ENCODE measurements at places on chromosomes 3 and 15. TPM values are rescaled to one million over a fixed set of nuclear protein-coding genes. Genes with fewer than 3 reads are reported as not detected.

SLC35A5 gene
- 33.5 TPM for total RNA-seq

ALPK3 gene
- 3.3 TPM for total RNA-seq

SERPINI2 gene
- 1.3 TPM for total RNA-seq

TGM4 gene
- not detected for total RNA-seq

SLC28A1 gene
- not detected for total RNA-seq

TGM5 gene
- 0.22 TPM for total RNA-seq

CSPG5 gene
- 0.17 TPM for total RNA-seq

B3GALNT1 gene
- 5.2 TPM for total RNA-seq

TRANK1 gene
- 15.8 TPM for total RNA-seq

LHFPL4 gene
- not detected for total RNA-seq

FBXO45 gene
- 7.3 TPM for total RNA-seq

MST1R gene
- 0.44 TPM for total RNA-seq

SLC24A5 gene
- not detected for total RNA-seq

OR5K2 gene
- total RNA-seq: not detected

C3orf20 gene
- total RNA-seq: not detected

GRK7 gene
- total RNA-seq: not detected

SCAMP5 gene
- 4.1 TPM for total RNA-seq

BSN gene
- total RNA-seq: 0.16 TPM

GOLGA8O gene
- 0.75 TPM for total RNA-seq

SKOR1 gene
- total RNA-seq: 0.17 TPM

TMEM158 gene
- 1.3 TPM for total RNA-seq

SCAANT1 gene
- not detected for total RNA-seq

PDCD7 gene
- 21.1 TPM for total RNA-seq

CYP11A1 gene
- 2.4 TPM for total RNA-seq

DNAH12 gene
- total RNA-seq: 0.44 TPM

SCG3 gene
- total RNA-seq: not detected

SAMMSON gene
- not detected for total RNA-seq

ASB14 gene
- not detected for total RNA-seq

BCHE gene
- total RNA-seq: 1.7 TPM

SV2B gene
- 6.4 TPM for total RNA-seq

FOXL2NB gene
- total RNA-seq: not detected

GALNT15 gene
- 728 TPM for total RNA-seq

GPR171 gene
- 6.5 TPM for total RNA-seq

KIF7 gene
- 10.0 TPM for total RNA-seq

LDHAL6B gene
- not detected for total RNA-seq

WDR48 gene
- 33.0 TPM for total RNA-seq

CHRM5 gene
- not detected for total RNA-seq

SNTN gene
- total RNA-seq: not detected

SCN11A gene
- 0.49 TPM for total RNA-seq

CKMT1A gene
- not detected for total RNA-seq

IMPG2 gene
- 0.33 TPM for total RNA-seq

LRRC3B gene
- total RNA-seq: not detected

GOLGA6L7 gene
- not detected for total RNA-seq

THRB gene
- total RNA-seq: 38.5 TPM

SENP2 gene
- total RNA-seq: 31.4 TPM

SCN5A gene
- total RNA-seq: not detected

SI gene
- total RNA-seq: not detected

COMMD4 gene
- total RNA-seq: 48.9 TPM

DUOXA1 gene
- 1.1 TPM for total RNA-seq

CAPN3 gene
- 10.4 TPM for total RNA-seq

ST8SIA2 gene
- total RNA-seq: not detected

ZDHHC19 gene
- not detected for total RNA-seq

SEMA6D gene
- 9.6 TPM for total RNA-seq
